Hematopoietic multipotent progenitor cell treated with erythropoietin and hydrocortisone succinate and interleukin-3 and kit ligand, for 6 days (in vitro differentiated cells): ENCODE measurements at places on chromosomes 1 and 21.
A peak's percentile ranks its signal among the peaks of the same experiment; 100 is the strongest.

DNA sequence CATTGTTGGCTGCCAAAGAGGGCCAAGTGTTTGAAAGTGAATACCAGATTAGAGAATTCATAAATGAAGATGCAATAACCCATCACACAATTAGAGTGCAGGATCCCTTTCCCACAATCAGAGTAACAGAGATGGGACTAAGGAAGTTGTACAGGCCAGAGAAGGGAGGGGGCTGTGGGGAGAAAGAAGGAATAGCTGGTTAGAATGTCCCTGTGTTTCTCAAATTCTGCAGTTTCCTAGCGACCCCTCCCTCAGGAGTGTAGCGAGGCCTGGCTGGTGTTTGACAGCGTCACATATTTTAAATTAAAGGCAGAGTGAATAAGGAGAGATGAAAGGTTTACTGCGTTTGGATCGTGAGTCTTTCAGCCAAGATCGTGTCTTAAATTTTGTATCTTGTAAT, 58.1 kb downstream of the GALNT2 start:
- DNase-seq, result no peak

DNA sequence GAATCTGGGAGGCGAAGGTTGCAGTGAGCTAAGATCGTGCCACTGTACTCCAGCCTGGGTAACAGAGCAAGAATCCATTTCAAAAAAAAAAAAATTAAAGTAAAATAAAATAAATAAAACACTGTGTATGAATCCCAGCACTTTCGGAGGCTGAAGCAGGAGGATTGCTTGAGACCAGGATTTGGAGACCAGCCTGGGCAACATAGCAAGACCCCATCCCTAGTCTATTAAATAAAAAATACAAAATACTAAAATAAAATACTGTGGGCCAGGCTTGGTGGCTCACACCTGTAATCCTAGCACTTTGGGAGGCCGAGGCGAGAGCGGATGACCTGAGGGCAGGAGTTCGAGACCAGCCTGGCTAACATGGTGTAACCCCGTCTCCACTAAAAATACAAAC, 4.2 kb upstream of the BNIPL start:
- DNase-seq, result no peak

DNA sequence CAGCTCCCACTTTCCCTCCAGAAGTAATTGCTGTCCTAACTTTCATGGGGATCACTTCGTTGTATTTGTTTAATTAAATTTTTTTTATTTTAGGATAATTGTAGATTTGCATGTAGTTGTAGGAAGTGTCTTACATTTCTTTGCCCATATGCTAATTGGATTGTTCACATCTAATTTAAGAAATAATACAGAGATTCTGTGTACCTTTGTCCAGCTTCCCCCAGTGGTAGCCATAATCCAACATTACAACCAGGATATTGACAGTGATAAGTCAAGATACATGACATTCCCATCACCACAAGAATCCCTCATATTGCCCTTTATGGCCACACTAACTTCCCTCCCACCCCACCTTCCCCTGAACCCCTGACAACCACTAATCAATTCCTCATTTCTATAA, 136.6 kb downstream of the PRDM2 start:
- no peak for DNase-seq

GRCh38 chr1:55005351-55006140, 6.8 kb downstream of the BSND start:
- DNase-seq, result peak; percentile 31

GRCh38 chr1:59528900-59529299, 232.0 kb downstream of the FGGY start:
- no peak for DNase-seq

GRCh38 chr21:43919871-43920801, 55.1 kb downstream of the AGPAT3 start:
- no peak for DNase-seq

GRCh38 chr1:213231795-213232231, 180.8 kb downstream of the RPS6KC1 start:
- no peak for DNase-seq

DNA sequence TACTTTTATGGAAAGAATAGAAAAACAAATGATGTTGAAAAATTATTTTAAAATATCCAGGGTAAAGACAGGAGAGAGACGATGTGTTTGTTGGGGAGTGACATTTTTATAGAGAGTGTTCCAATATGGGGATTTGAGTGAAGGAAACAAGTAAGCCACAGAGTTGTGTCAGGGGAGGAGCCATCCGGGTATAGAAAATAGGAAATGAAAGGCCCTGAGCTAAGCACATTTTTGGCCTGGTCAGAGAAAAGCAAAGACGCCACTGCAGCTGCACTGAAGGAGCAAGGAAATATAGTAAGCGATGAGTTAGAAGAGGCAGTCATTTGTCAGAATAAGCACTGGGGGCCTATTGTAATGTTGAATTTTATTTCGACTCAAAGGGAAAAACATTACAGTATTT, 107.3 kb upstream of the ADGRL4 start:
- no peak for DNase-seq

DNA sequence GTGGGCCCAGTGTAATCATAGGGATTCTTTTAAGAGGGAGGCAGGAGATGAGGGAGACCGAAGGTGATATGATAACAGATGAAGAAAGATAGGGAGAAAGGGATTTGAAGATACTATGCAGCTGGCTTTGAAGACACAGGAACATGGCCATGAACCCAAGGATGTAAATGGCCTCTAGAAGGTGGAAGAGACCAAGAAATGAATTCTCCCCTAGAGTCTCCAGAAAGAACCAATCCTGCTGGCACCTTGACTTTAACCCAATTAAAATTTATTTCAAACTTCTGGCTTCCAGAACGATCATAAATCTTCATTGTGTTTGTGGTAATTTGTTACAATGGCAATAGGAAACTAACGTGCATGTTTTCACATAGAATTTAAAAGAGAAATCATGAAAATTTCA, 95.0 kb upstream of the GORAB start:
- no peak for DNase-seq
